ENCODE measurements at places on chromosomes 2 and 18.
A peak's percentile ranks its signal among the peaks of the same experiment; 100 is the strongest.

DNA sequence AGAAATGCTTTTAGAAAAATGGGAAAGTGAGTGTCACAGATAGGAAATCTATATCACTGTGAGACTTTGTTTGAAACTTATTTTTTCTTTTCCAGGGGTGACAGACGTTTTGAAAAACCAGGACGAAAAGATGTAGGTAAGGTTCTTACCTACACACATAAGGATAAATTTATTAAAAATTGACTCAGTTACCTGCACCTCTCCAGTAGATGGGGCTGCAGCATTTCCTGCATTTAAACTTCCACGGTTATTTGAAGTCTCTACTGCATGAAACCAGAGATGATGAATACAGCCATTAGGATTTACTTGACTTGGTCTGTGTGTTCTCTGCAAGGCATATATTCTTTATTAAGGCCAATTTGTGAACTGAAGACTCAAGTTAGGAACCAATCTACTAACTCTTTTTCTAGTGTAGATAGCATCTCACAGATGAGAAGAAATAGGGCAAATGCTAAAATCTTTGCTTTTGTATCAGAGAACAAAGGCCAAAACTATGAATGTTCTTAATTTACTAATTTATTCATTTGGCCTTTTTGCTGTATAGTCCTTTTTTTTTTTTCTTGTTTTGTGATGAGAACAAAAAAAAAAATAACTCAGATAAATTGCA is 15.0 kb downstream of the KCNJ13 start:
- no peak overlapping the region for H3K27ac ChIP-seq
- no peak overlapping the region for H3K4me3 ChIP-seq
- no peaks in the 10 kb centered on the region for H3K4me1 ChIP-seq
- H3K36me3 ChIP-seq: peaks cover 22% of the 10 kb centered on the region
- peak; percentile 50 for DNase-seq

GRCh38 chr18:45666520-45666919 is 51.2 kb downstream of the SLC14A2 start:
- no peaks in the 10 kb centered on the region for H3K27me3 ChIP-seq
- no peak overlapping the region for H3K27ac ChIP-seq
- DNase-seq: no peak
- no peak overlapping the region for H3K4me3 ChIP-seq
- H3K4me1 ChIP-seq: peaks cover 39% of the 10 kb centered on the region

GRCh38 chr2:42721898-42722297 is 42.0 kb downstream of the OXER1 start:
- no peaks in the 10 kb centered on the region for H3K27me3 ChIP-seq
- DNase-seq: peak; percentile 53
- H3K36me3 ChIP-seq: no peaks in the 10 kb centered on the region

- H3K36me3 ChIP-seq: no peaks in the 10 kb centered on the region
- H3K4me1 ChIP-seq: peaks cover 12% of the 10 kb centered on the region
- H3K27me3 ChIP-seq: peaks cover 3% of the 10 kb centered on the region
- H3K4me3 ChIP-seq: no peak overlapping the region
Observed at GRCh38 chr2:64461271-64462058, 7.5 kb downstream of the LGALSL start.

GRCh38 chr2:21067125-21067524 is 23.3 kb upstream of the APOB start:
- no peaks in the 10 kb centered on the region for H3K4me1 ChIP-seq
- H3K27me3 ChIP-seq: no peaks in the 10 kb centered on the region
- no peak overlapping the region for H3K27ac ChIP-seq
- no peak overlapping the region for H3K4me3 ChIP-seq
- no peak for DNase-seq

DNA sequence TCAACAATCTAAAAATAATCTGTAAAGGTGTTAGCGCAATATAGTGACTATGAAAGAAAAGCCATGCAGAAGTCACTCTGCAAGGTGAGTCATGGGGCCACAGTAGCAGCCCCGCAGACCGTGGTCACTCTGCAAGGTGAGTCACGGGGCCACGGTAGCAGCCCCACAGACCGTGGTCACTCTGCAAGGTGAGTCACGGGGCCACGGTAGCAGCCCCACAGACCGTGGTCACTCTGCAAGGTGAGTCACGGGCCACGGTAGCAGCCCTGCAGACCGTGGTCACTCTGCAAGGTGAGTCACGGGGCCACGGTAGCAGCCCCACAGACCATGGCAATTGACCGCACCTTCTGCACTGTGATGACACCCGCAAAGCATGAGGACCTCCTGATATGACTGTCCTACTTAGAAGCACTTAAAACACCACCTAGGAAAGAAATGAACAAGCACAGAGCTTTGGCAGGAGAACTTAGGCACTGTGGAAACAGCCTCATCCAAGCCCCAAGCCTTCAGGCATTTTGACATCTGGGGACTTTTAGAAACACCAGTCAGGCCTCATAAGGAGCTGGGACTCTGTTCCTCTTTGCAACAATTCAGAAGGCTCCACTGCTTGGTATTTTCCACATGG is 70.1 kb downstream of the LDLRAD4 start:
- H3K4me1 ChIP-seq: no peaks in the 10 kb centered on the region
- H3K27me3 ChIP-seq: no peaks in the 10 kb centered on the region
- H3K27ac ChIP-seq: no peak overlapping the region
- no peak for DNase-seq
- H3K36me3 ChIP-seq: no peaks in the 10 kb centered on the region
- no peak overlapping the region for H3K4me3 ChIP-seq
